Fibroblast of skin of back (primary cell): ENCODE measurements at places on chromosomes 6 and 20.
A peak's percentile ranks its signal among the peaks of the same experiment; 100 is the strongest.

DNA sequence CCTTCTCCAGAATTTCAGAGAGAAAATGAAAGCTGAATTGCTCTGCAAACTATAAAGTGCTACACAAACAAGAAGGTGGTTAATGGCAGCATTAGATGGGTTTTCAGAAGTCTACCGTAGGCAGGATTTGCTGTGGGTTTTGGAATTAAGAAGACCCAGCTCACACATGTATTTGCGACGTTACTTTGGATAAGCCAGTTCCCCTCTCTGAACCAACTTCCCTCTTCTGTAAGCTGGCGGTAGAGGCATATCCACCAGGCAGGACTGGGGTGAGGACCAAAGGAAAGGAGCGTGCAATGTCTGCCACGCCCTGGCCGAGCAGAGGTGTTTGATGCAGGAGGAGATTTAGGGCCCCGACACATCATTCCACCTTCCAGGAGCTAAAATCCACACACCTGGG, 6.9 kb downstream of the RSPO4 start:
- DNase-seq = no peak

- DNase-seq = peak; percentile 87
Observed at GRCh38 chr6:16322666-16323312, 84.4 kb downstream of the GMPR start.

DNA sequence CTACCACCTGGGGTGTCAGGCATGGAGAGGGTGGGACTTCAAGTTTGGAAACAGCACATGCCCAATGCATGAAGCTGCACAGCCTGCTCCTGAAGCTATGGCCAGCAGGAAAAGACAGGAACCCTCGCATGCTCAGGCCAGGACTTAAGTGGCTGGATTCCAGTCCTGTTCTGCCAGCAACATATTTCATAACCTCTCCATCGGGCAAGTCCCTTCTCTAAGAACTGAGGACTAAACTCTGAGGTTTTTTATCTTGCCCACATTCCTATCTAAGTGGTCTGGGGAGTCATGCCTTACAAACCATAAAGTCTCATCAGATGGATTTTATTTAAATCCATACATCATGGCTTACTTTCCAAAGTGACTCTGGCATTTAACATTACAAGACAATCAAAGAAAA, 27.5 kb upstream of the AGPAT4 start:
- peak; percentile 75 for DNase-seq

DNA sequence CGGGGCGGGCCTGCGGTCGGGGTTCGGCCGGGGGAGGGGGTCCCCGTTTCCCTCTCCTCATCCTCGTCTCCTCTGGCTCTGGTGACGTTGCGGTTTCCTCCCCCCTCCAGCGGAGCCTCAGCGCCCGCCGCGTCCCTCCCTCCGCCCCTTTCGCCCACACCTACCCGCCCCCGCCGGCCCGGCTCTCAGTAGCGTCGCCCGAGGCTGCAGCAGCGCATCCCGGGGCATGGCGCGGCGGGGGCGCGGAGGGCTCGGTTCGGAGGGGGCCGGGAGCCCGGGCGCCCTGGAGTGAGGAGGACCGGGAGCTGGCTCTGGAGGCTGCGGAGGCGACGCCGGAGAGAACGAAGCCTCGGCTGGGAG, at the start of gene DSE:
Gene DSE (plus strand): TSS at position 188 of the 360 bp plus-strand sequence. CDS start 28,304 bp downstream, outside the sequence.
- DNase-seq = peak; percentile 86

GRCh38 chr6:100259865-100260264, 204.9 kb downstream of the SIM1 start:
- DNase-seq = no peak

GRCh38 chr20:16424780-16425179, 148.5 kb downstream of the KIF16B start:
- DNase-seq = no peak

- peak; percentile 6 for DNase-seq
Observed at GRCh38 chr6:160386869-160387530, 38.8 kb downstream of the SLC22A3 start.

DNA sequence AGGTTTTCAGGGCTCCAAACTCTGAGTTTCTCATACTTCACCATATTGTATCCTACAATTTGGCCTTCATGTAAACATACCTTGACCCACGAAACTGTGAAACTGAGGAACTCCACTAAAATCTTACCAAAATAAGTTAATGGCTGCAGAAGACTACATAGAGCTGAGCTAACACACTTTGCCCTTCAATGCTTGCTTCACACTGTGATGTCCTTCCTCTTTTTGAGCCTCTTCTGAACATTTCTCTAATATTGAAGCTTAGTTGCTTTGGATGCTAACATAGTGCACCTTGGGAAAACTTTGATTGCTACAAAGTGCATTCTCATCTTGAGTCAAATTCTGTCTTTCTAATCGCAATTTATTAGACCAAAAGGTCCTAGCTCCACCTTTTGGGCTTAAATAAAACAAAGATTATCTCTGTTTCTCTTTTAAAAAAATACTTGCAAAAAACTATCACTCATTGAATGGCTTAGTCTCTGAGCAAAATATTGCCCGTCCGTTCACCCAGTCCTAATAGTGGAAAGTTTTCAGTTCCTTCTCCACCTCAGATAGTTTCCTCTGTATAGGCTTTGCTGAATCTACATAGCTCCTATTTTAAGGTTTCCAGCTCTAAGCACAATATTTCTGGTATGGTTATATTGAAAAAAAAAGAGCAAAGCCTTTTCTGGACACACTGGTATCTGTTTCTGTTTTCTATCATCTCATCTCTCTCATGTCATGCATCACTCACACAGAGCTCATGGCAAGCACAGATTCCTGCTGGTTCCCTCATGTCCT, 494.6 kb downstream of the RFPL4B start:
- DNase-seq = no peak

DNA sequence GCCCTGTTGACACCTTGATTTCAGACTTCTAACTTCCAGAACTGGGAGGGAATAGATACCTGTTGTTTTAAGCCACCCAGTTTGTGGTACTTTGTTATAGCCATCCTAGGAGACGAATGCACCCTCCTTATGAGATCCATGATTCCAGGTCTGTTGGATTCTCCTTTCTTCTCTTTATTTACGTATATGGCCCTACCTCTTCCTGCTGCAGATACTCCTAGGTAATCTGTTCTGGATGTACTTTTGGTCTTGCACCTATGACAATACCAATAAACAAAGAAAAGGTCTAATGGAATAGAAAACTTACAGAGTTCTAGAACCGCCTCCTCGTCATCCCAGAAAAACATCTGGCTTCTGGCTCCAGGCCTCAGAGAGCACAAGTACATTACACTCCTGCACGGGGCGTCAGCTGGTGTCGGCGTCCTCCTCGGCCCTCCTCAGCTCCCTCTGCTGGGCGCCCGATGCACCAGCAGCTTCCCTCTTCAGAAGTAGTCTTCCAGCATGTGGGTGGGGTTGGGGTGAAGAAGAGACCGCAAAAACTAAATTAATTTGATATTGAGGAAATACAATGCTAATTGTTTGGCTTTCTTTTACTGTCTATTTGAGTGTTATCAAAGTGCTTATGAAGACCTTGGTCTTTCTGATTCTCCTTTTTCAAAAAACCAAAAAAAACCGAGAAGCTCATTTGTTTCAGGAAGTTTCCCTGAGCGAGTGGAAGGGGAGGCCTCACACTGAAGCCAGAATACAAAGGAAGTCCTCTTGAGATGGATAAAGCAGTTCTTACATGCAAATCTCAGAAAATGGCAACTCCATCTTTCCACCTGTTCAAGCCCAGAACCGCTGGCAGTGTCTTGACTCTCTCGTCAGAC, 9.7 kb upstream of the ATXN1 start:
- DNase-seq = peak; percentile 79

DNA sequence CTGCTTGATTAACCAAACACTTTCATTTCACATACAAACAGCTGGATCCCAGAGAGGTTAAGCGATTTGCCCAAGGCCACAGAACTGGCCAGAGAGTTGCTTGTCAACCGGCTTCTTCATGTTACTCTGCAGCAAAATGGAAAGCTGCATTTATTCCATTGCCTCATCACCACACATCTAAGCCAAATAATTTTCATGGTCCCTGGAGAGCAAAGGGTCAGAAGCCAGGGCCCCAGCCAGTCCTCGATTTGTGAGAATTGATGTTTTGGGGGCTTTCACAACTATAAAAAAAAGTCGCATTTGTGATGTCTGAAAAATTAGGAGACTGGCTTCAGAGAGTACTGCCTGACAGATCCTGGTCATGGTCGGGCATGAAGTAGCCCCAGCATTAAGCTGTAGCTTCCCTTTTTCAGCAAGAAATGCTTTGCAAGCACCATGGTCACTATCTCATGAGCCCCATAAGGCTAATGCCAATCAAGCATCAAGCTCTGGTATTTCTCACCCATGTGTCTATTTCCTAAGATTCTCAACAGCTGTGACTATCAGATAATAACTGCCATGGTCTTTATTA, 95.8 kb downstream of the BANF2 start:
- no peak for DNase-seq

DNA sequence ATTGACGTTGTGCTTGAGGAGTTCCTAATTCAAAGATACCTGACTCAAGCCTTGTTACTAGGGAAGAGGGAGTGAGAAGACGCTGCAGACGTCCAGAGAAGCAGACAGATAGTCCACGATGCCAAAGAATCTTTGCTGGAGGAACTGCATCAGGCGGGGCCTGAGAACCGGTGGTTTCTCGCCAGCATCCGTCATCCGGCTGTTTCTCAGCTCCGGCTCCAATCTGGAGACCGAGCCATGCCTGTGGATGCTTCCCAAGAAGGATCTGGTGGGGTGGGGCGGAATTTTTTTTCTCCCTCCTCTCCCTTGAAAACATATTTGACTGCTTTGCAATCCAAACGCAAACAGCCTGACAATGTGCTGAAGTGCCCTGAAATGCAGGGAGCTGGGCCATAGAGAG, 125.8 kb upstream of the SRSF6 start:
- no peak for DNase-seq

- no peak for DNase-seq
Observed at GRCh38 chr6:28767691-28768090, 156.1 kb downstream of the TRIM27 start.

- no peak for DNase-seq
Observed at GRCh38 chr6:4901386-4902061, 102.3 kb downstream of the RPP40 start.

- peak; percentile 62 for DNase-seq
Observed at GRCh38 chr6:75855052-75855451, 106.0 kb downstream of the MYO6 start.

DNA sequence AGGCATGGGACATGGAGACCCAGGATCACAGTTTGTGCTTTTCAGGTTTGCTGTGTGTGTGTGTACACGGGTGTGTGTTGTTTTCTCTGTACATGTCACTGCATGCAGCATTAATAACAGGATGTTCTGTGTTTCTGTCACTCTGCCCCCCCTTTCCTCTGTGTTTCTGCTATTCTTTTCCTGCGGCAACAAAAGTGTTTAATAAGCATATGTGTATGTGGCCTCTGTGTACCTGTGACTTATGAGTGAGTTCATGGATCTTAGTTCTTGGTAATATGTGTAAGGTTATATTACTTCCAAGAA, 9.8 kb downstream of the SYNGAP1 start:
- no peak for DNase-seq

DNA sequence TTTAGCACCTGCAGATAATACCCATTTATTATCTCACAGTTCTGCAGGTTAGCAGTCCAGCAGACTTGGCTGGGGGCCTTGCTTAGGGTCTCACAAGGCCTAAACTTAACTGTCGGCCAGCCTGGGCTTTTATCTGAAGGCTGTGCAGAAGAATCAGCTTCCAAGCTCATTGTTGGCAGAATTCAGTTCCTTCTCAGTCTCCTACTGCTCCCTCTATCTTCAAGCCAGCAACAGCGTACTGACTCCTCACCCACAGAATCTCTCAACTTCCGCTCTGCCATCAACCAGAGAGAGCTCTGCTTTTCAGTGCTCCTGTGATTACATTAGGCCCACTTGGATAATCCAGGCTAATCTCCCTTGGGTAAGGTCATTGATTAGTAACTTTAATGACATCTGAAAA, 30.2 kb upstream of the NHSL1 start:
- DNase-seq = no peak

- no peak for DNase-seq
Observed at GRCh38 chr6:125859727-125860126, 69.0 kb downstream of the NCOA7 start.

DNA sequence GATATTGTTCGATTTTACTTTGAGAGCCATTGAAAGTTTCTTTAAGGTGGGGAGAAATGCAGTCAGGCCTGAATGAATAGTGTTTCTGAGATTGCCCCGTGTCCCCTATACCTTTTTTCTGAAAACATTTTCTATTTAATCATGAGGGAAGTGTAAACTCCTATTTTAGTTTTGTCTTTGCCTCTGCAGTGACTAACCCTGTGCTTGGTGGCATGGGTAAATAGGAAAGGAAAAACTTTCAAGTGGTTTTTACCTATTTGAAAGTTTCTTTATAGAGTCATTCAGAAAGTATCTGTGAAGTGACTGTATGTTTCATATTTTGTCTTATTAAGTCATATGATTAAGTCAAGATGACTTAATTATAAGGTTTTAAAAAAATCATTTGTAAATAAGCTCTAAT, 14.5 kb downstream of the SNRNP48 start:
- no peak for DNase-seq

GRCh38 chr6:37889486-37889885, 70.0 kb downstream of the ZFAND3 start:
- no peak for DNase-seq

GRCh38 chr6:165846123-165846966, 183.3 kb upstream of the PDE10A start:
- no peak for DNase-seq

DNA sequence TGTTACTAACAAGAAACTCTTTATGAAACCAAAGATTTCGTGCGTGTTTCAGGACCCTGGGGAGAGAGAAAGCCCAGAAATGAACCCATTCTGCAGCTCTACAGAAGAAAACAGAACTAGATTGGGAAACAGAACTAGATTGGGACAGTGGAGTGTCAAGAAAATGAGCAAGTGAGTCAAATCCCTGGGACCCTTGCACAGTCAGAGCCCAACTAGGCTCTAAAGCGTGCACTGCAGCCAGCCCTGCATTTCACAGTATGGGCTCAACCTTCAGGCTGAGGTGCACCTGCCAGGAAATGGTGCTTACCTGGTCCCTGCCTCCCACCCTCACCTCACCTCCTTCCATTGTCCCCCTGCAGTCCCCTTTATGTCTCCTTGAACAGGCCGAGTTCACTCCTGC, 39.7 kb downstream of the BFSP1 start:
- no peak for DNase-seq

DNA sequence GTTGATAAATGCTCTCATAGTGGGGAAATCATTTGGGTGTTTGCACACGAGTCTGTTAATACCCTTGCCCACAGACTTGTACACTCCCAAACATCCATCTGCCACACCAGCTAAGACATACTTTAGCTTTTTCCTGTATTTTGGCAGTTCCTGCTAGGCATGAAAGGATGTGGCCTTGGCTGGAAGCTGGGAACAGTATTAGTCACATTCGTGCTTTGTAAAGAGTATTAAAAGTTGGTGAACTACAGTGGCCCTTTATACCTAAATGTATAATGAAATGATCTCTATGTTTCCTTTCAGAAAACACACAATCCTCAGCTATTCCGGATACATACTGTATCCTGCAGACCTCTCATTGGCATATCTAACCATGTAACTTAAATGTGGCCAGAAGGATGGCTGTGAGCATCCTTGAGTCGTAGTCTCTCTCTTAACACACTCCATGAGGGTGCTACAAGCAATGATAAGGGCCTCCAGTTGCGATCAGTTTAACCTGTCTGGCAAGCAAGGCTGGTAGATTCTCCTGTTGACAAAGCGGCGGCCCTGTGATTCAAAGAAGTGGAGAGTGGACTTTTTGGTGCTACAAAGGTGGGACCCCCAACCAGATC, 1.5 kb downstream of the LEMD2 start:
- peak; percentile 49 for DNase-seq
